ENCODE measurements at places on chromosomes 3 and 15. TPM values are rescaled to one million over a fixed set of nuclear protein-coding genes. Genes with fewer than 3 reads are reported as not detected.

DNA sequence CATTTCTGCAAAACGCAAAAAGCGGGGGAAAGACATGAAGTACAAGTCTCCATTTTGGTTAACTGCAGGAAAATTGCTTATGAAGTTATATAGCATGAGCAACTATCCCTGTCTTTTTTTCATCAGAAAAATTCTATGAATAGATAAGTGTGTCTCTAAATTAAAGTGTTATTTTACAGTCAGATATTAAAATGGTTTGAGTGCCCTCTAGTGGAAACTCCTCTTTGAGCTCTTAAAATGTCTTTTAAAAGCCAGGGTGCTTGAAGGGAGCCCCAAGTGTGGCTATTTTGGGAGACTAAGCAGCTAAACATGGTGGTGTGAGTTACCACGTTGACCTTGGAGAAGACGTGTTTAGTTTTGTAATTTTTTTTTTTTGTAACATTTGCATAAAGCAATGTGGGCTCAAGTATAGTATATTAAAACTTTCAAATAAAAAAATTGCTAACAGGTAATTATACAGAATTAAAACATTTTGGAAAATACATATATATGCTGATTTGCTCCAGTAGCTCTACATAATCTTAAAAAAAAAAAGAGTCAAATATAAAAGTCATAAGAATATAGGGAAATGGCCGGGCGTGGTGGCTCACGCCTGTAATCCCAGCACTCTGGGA lies 77.2 kb downstream of the PPP2R3A start:
- peak; percentile 86 for DNase-seq

DNA sequence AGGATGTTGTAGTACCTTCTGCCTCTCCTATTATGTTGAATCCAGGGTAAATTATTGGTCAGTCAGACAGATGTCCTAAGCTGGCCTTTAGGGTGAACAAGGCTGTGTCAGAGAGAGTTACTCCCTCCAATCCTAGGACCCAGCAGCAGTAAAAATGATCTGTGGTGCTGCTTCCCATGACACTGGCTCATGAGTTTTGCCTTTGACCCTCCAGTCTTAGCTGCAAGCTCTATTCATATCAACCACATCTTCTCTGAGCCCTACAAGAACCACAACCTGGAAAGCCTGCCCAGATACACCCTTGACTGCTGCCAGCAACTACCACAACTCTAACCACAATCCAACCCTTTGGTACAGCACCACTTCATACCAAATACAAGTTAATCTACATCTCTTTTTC lies 27.2 kb upstream of the PHLDB2 start:
- DNase-seq, result no peak

GRCh38 chr3:167198949-167199600 lies 181.0 kb downstream of the ZBBX start:
- DNase-seq, result no peak

DNA sequence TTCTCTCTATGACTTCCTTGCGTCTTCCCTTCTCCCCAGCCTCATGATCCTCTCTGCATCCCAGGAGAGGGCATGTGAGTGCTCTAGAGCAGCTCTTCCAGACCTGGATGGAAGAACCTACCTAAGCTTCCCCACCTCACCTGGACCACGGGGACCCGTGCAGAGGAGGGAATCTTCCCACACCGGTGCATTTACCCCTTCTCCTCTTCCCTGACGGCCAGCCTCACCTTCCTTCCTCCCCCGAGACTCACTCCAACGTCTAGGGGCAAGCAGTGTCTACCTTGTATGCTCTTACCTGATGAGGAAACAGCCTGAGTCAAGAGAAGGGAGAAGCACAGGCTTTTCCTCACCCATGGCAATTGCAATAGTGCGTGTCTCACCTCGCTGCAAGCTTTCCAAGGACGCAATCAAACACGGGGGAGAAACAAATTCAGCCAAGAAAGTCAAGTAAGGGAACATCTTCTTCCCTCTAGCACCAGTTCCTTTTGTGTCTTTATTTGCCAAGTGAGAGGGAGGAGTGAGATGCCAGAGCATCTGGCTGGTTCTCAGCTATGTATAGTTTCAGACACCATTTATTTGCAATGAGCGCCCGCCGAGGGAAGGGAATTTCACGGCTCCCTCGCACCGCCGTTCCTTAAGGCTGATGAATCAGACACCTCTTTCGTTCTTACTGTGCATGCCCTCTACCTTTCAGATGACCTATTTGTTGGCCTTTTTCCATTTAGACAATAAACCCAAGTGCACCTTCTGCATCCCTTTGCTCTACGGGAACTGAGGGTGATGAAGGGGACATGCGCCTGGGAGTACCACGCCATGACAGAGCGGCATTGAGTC lies 1.8 kb upstream of the CCR9 start:
- no peak for DNase-seq

C3orf20 gene
- total RNA-seq, result not detected

- DNase-seq, result no peak
These were observed 42.9 kb upstream of the ARPP21 start for GRCh38 chr3:35596335-35596995.

RPP14 gene
- total RNA-seq, result 7.6 TPM

DNA sequence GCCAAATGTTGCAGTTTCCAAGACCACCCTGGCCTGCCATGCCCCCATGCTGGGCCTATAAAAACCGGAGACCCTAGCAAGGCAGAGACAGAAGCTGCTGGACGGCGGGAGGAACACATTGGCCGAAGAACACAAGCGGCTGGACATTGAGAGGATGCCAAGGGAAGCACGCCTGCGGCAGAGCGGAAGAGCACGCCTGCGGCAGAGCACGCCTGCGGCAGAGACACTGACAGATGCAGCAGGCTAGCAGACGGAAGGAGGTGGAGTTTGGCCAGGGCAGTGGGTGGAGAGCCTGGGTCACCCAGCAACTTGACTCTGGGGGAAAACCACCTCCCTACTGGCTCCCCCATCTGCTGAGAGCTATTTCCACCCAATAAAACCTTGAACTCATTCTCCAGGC lies 322.3 kb upstream of the TBL1XR1 start:
- DNase-seq, result no peak

DNA sequence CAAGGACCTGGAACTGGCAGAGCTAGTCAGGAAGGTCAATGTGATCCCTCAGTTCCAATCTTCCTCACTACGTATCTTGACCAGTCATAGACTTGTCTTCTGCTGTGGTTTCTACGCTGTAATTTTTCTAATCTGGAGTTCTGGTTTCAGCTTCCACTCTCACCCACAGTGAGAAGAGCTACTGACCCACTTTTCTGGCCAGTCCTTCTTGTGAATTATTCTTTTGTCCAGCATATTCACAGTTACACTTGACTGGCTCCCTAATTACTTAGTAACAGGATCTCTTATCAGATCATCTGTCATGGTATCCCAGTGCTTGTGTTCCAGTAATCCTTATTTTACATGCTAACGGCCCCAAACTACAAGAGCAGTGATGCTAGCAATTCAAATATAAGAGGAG lies 72.4 kb upstream of the MME start:
- no peak for DNase-seq

WWTR1 gene
- 0.11 TPM for total RNA-seq

DNA sequence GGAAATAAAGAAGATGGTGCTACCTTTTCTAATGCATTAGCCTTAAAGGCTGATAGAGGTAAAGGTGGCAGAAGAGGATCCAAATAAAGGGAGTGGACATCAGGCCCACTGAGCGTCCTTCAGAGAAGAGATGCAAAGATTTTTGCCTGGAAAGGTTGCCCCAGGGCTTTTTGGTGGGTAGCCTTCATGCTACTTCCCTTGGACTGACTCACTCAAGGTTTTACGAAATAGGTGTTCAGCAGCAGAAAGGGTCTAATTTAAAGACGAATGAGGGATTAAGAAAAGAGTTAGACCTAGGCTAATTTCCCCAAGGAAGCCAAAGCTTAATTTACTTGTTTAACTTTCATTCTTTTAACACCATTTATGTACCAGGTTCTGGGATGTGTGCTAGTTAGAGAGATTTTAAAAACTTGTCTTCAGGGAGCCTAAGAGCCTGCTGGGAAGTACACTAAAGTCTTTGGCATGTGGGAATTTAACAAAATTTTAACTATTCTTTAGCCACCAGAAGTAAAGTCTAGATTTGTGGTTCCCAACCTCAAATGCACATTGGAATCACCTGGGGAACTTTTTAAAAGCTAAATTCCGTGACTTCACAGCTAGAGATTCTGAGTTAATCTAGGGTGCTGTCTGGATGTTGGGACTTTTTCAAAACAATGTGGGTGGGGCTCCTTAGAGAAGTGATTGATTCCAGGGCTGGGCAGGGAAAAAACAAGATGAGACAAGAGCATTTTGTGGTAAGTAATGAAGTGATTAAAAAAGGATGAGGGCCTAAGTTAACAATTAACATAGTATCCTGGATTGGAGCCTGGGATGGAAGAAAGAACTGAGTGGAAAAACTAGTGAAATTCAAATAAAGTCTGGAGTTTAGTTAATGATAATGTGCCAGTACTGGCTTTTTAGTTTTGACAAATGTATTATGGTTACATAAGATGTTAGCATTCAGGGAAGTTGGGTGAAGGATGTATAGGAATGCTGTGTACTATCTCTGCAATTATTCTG lies 3.4 kb downstream of the IL20RB start:
- no peak for DNase-seq

LSAMP gene
- total RNA-seq, result not detected

DNA sequence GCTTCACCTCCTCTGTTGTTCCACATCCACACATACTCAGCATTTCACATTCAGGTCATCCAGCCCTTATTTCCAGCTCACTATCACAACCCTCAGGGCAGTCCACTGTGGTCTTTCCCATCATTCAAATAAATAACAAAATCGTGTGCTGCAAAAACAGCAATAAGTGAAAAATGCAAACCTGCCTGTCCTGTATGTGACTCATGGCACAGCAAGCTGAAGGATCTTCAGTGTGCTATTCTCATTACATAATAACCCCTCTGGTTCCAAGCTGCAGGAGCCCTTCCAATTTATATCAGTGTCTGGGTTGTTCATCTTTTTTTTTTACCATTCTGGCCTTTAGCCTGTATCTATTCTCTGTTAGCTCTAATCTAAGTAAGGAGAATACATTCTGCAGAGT lies 185.3 kb upstream of the UBE2E2 start:
- no peak for DNase-seq

DNA sequence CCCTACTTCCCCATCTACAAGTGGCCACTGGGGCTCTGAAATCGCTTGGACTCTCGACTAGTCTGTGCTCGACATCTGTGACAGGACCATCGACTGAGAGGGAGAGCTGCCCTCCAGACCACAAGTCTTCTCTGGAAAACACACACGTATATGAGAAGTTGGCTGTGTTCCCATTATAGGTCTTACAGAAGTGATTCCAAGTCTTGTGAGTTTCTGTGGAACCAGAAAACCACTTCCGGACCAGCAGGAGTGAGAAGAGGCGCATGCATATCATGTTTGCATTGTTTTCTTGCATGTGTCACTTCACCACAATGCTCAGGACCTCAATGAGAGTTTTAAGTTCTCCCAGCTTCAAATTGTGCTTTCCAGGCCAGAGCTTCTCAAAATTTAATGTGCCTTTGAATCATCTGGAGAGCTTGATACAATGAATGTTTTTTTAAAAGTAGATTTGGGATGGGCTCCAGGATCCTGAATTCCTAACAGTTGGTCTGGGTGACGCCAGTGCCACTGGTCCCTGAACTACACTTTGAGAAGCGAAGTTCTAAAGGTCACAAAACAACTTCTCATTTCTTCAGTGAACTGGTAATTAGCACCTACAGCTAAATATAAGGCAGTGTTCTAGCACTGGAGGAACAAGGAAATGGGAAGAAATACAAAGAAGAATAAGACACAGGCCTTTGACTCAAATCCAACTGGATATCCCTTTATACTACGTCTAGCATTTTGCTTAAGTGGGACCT lies 15.7 kb downstream of the LIPC start:
- DNase-seq, result no peak

GRCh38 chr3:10280177-10280529 lies 12.6 kb downstream of the GHRL start:
- DNase-seq, result no peak

GRCh38 chr15:66862111-66862939 lies 160.3 kb downstream of the SMAD6 start:
- DNase-seq, result no peak
